ENCODE measurements at places on chromosomes 1 and 21.

GRCh38 chr1:183636334-183636682, 725 bp upstream of the ARPC5 start:
- DNase-seq, result no peak

DNA sequence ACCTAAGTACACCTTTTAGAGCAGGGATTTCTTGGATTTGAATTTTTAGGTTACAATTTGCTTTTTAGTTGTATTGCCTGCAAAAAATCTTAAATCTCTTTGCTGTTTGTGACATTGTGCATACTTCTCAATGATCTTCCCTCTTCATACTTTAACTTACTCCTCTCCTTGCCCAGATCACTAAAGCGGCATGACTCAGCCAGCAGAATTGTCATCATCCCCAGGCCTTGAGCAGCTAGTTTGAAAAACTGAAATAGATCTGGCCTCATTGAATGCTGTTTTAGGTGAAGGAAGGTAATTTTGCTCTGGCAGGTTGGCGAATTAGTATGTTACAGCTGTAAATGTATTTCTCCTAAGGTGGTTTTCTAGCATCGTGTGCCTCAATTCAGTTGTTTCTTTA, 145.9 kb downstream of the RYR2 start:
- DNase-seq, result no peak

- no peak for DNase-seq
These were observed 112.9 kb upstream of the F3 start for GRCh38 chr1:94654459-94654858.

- no peak for DNase-seq
These were observed 7.4 kb downstream of the HCRTR1 start for GRCh38 chr1:31624731-31625514.

GRCh38 chr1:174167265-174167803, 8.0 kb downstream of the RABGAP1L start:
- no peak for DNase-seq

GRCh38 chr21:26842974-26843932, 2.0 kb downstream of the ADAMTS1 start:
- DNase-seq, result peak; percentile 93

GRCh38 chr1:30478799-30479563, 244.4 kb downstream of the MATN1 start:
- no peak for DNase-seq

- peak; percentile 68 for DNase-seq
These were observed 39.5 kb downstream of the XCL2 start for GRCh38 chr1:168504064-168504837.

DNA sequence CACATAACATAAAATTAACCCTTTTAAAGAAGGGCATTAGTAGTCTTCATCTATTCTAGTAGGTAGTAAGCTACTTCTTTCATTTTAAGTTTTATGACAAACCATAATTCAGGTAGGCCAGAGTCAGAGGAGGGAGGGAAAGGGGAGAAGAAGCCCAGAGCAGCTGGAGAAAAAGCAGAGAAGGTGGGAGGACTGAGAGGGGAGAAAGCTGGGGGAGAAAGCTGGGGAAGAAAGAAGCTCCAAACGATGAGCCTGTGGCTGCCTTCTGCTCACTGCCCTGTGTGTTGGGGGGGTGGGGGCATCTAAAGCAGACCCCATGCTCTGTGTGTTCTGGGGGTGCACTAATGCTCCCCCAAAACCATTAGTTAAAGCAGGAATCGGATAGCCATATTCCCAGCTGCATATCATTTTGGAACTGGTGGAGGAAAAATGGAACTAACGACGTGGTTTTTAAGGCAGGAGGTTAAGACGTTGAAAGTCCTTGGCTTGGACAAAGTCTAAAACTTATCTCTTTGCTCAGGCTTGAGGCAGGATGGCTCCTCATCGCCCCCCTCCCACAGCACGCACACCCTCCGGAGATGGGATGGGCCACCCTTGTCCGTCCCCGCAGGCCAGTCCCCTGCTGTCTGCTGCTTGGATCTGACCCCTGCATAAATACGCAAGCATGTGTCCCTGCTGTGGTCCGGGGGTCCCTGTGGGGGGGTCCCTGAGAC, 184.2 kb downstream of the DYRK1A start:
- no peak for DNase-seq

DNA sequence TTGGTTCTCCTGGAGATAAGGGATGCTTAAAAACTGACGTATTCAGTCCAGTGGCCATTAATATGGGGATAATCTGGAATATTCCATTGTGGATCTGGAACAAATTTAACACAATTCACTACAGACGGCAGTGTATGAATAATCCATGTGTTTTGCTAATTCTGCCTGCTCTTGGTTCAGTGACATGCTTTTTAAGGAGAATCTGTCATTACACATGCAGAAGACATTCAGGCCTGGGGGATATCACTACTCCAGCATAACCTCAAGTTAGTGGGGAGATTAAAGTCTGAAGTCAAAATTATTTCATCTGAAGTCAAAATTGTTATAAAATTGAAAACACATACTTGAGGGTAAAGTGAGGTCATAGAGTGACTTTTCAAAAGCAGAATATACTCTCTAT, 789.3 kb downstream of the USP25 start:
- no peak for DNase-seq

DNA sequence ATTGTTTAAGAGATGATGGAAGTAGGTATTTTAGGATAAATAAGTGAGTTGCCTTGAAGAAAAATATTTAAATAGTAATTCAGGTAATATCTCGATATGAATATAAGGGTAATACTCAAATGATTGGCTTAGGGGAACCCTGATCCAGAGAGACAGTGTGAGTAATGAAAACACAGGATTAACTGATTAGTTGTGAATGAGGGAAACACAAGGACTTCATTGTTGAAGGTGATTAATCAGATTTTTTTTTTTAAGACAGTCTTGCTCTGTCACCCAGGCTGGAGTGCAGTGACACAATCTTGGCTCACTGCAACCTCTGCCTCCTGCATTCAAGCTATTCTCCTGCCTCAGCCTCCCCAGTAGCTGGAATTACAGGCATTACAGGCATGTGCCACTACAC, 12.7 kb downstream of the SLC25A33 start:
- no peak for DNase-seq

- DNase-seq, result no peak
These were observed 59.3 kb downstream of the IGSF5 start for GRCh38 chr21:39804240-39804639.

- DNase-seq, result no peak
These were observed 18.0 kb downstream of the HHIPL2 start for GRCh38 chr1:222529916-222530315.

DNA sequence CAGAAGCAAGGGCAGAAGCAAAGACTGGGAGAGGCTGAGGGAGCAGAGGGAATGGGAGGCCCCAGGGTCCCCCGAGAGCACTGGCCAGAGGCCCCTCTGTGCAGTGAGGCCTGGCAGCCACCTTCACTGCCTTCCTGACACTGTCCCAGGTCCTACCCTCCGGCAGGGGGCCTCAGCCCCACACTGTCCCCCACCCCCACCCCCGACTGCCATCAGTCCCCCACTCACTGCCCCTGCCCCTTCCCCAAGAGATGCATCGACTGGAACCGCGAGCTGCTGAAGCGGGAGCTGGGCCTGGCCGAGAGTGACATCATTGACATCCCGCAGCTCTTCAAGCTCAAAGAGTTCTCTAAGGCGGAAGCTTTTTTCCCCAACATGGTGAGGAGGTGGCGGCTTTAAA, 13.0 kb upstream of the PADI6 start:
- DNase-seq, result no peak

GRCh38 chr1:219883400-219884332, 44.7 kb downstream of the SLC30A10 start:
- DNase-seq, result no peak

- DNase-seq, result no peak
These were observed 395.4 kb downstream of the KIF26B start for GRCh38 chr1:245549996-245550719.

GRCh38 chr21:33655588-33656221, 13.4 kb downstream of the ITSN1 start:
- no peak for DNase-seq

DNA sequence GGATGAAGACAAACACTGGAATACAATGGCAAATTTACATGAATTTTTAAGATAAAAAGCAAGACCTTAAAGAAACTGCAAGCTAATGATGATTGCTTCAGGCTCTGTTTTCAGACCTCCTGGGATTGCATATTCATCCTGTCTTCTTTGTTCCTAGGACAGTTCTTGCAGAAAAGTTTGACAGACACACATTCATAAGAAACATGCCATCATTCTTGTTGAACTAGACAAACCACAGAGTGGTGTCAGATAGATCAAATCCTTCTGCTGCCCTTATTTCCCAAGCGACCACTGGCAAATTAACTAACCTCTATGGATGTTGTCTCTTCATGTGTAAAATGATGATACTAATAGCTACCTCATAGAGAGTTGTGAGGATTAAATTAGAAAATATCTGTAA, 181.3 kb downstream of the KCTD3 start:
- DNase-seq, result no peak

DNA sequence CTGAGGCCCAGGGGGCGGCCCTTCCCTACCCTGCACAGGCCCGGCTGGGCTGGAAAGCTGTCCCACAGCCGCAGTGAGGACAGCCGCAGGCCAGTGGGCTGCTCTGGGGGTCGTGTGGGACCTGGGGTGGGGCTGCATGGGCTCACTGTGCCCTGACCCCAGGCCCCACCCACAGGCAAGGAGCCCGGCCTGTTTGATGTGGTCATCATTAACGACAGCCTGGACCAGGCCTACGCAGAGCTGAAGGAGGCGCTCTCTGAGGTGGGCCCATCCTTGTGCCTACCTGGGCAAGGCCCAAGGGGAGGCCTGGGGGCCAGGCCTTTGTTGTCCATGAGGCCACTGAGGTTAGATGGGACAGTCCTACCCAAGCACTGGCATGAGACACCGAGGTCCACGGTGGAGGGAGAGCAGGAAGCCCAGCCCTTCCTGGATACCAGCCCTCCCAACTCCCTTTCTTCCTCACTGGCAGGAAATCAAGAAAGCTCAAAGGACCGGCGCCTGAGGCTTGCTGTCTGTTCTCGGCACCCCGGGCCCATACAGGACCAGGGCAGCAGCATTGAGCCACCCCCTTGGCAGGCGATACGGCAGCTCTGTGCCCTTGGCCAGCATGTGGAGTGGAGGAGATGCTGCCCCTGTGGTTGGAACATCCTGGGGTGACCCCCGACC, 1.4 kb upstream of the GJC2 start:
- DNase-seq, result peak; percentile 42

- DNase-seq, result no peak
These were observed 156.9 kb downstream of the TOMM20 start for GRCh38 chr1:234971586-234972297.

DNA sequence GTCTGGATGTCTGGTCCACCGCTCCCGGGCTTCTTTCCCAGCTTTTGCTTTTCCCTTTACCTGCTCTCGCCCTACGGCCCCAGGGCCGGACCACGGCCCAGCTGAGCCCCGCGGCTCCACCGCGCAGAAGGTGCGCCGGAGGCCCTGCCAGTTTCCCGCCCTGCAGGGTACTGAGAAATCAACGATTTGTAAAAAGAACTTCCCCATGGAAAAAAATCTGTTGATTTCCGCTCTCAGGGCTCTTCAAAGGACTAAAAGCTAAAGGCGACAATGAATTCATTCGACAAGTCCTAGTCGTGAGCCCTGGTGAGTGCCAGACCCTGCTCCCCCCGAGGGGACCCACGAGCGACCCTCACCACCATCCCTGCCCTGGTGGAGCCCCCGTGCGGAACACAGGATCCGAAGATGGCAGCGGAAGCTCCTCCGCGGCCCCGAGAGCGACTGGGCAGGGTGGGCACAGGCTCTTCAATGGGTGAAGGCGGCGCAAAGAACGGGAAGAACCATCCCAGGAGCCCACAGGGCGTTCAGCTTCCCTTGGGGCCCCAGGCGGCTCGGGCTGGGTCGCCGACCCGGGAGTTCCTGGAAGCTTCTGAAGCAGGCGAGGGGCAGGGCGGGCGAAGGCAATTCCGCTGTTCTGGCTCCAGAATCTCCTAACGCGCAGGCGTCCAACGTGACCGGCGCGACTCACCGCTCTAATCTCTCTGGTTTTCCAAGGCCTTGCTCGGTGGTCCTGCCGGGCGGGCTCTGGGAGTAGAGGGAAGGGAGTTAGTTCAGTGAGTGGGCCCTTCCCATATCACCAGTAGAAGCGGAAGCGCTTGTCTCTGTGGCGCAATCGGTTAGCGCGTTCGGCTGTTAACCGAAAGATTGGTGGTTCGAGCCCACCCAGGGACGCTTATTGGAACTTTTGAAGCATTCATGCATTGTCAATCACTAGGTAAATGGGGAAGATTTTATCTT, 6.6 kb upstream of the RNU1-2 start:
- DNase-seq, result peak; percentile 87

DNA sequence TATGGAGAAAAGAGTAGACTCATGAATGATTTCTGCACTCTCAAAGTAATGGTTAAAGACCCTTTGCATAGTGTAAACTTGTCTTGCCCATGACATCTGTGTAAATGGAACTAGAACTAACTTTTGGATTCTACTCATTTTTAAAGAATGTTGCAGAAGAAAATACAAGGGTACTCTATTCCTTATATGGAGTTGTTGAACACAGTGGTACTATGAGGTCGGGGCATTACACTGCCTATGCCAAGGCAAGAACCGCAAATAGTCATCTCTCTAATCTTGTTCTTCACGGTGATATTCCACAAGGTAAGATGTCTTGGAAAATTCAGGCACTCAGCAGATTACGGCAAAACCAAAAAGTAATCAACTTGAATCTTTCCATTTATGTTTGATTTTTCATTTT, 19.8 kb downstream of the CCT8 start:
- no peak for DNase-seq

DNA sequence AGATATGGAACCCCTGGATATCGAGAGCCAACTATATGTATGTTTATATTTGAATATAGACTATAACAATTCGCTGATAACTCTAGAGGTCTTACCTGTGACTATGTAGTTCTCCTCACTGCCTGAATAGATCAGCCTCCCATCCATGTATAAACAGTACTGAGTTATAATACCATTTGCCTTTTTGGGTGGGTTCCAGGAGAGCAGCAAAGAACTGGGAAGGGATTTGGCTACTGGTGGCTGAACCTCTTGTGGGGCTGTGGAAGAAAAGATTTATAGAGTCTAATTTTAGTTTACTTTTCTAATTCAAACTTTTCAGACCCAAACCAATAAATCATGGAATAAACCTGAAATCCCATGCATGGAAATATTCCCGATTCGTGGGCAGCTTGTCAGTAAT, 376.9 kb downstream of the USH2A start:
- no peak for DNase-seq
